NCI-H1436 treated with DMSO at 0.1 percent for 48 hours (cell line): ENCODE measurements at places on chromosomes 11 and 22.

DNA sequence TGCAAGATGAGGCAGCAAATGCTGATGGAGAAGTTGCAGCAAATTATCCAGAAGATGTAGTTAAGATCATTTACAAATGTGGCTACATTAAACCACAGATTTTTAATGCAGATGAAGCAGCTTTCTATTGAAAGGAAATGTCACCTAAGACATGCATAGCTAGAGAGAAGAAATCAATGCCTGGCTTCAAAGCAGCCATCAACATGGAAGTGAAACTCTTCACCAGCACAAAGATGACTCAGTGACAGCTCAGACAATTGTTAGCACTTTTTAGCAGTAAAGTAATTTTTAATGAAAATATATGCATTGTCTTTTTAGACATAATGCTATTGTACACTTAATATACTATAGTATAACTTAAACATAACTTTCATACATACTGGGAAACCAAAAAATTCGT, 71.4 kb downstream of the FANCF start:
- DNase-seq = no peak

DNA sequence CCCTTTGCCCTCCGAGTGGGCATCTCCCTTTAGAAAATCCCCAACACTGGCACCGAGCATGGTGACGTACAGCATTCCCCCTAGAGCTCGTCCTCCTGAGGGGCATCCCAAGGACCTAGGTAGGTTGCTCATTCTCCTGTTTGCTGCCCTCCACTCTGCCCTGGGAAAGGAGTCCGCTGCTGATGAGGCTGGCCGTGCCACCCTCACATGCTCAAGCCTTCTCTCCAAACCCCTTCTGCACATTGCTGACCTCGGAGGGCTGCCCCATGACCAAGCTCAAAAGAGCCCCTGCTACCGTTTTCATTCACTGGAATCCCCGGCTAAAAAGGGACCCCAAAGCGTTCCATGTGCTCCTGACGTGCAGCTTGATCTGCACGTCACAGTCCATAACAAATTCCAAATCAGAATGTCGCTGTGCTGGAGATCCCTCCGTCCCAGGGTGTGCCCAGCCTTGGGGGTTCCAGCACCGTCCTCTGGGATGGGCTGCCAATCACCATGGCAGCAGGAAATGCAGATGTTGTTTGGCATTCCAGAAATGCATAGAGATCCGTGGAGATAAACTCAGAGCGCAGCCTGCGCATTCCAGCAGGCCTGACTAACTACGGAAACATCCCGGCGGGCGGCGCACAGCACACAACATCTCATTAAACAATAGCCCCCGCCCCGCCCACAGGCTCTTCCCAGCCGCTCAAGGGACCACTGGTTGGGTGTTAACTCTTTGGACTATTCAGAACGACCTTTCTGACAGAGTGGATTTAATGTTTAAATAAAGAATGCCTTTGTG, 26.3 kb upstream of the GNB1L start:
- DNase-seq = no peak

GRCh38 chr22:43926349-43926710, 2.7 kb downstream of the PNPLA3 start:
- DNase-seq = no peak

DNA sequence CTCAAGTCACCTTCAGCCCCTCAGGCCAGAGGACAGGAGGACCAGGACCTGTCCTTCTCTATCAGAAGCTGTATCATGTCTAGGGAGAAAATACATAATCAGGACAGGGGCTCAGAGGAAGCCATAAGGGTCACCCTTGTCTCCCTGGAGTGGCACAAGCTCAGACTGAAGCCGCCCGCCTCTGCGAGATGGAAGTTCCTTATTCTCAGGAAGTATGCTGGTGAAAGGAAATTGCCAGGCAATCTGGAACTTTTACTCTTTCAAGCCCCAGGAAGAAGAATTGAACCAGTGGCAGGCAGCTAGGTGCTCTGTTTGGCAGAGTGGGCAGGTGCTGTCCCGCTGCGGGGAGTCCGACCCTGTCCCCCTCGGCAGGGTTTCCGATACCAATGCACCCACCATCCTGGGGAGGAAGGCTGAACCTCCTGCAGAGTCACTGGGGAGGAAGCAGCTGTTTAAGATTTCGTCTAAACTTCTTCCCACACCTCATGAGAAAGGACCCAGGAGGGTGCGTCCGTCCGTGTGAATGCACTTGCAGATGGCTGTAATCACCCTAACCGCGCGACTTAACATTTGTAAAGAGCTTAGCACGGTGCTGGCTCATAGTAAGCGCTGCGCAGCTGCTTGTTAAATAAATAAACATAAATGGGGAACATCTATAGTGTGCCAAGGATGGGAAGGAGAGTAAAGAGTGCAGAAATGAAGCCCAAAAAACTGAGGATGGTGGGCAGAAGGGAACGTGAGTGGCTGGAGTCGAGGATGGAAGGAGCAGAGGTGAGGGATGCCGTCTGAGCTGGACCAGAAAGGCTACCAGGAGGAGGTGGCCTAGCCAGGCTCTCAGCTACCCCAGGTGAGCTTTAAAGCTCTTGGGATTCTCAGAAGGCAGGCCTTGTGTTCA, 5.0 kb upstream of the ANO1 start:
- no peak for DNase-seq

- no peak for DNase-seq
Measured at GRCh38 chr11:134250675-134251074, 2.5 kb downstream of the THYN1 start.

DNA sequence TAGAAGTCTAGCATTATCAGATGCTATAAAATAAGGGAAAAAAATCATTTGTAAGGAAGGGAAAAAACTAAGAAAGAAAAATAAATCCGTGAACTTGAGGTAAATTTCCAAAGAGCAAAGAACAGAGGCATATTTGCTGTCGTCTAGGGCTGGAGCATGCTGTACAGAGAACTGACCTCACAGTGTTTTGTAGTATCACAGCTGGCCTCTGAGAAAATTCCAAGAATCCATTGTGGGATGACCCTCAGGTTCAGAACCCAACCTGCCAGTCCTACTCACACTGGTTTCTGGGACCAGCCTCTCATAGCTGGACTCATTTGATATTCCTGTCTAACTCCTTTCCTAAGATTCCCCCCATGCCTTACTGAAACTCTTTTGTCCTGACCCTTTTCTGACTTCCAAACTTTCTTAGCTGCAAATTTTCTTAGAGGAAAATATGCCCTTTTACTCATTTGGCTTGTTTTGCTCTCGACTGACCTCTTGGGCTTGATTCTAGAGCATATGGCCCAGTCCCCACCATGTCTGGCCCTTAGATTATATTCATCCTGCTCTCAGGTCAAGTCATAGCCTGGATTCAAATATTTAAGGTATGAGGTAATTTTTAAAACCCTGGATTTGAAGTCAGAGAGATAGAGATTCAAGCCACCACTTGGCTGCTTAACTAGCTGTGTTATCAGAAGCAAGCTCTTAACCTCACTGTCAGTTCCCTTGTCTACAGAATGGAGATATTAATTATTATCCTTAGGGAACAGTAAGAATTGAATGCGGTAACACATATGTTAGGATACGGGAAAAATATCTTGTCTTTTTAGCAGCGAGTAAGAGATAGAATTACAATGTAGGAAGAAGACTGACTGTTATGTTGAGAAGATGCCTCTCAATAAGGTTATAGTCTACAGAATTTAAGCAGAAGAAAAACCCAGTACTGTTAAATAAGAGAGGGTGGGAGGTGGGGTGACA, 89.7 kb upstream of the KCNA4 start:
- no peak for DNase-seq

GRCh38 chr11:130103296-130103814, 33.7 kb downstream of the APLP2 start:
- DNase-seq = no peak

- peak; percentile 65 for DNase-seq
Measured at GRCh38 chr11:115939731-115940421, 435.7 kb upstream of the CADM1 start.

DNA sequence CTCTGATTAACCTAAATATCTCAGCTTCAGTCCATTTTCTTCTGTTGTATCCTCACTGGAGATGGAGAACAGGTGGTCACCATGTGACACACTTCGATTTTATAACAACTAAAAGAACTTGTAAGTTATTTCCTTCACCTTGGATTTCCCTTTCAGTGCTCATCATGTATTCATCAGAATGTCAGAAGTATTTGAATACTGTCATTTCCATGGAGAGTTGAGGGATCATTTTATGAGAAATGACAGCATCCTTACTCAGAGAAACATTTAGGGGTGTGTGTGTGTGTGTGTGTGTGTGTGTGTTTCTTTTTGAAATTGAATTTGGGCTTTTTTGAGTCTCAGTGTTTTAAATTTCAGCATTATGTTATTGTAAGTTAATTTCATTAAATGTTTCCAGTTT, 205.8 kb downstream of the ARHGAP42 start:
- no peak for DNase-seq

GRCh38 chr22:40107851-40108378, 69.8 kb upstream of the TNRC6B start:
- no peak for DNase-seq

GRCh38 chr11:104792861-104793260, 105.4 kb downstream of the CASP12 start:
- no peak for DNase-seq

GRCh38 chr11:693415-693831, 1.6 kb downstream of the DEAF1 start:
- no peak for DNase-seq

DNA sequence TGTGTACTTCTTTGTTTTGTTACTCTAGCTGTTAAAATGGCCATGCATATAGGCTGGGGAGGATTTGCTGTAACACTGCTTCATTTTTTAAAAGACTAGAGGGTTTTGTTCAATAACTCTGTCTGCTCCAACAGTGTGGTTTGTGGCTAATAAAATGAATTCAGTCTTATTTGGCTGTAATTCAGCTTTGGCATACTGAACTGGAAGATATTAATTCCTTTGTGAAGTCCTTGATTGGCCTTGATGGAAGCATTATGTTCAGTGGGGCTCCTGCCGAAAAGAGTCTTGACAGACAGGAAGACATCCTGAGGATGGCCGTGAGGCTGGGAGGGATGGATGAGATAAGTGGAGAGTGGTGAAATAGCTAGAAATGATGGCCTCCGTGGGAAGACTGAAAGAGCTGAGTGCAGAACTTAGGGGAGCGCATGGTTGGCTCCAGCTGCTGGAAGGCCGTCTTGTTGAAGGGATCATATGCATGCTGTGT, 44.8 kb upstream of the MYO18B start:
- DNase-seq = no peak

DNA sequence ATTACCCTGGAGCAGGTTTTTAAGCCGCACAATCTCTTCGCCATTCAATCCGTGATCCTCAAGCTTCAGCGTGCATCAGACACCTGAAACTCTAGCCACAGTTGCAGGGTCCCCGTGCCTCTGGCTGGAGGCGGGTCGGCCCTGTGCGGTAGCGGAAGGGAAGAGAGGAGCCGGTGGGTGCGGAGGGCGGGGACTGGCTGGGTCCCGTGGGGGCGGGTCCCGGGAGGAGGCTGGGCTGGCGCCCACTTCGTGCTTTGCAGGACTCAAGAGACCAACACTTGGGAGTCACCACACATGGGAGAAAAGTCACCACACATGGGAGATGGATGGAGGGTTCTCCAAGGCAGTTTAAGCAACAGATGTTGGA, 772 bp downstream of the C22orf15 start:
- DNase-seq = no peak

- DNase-seq = no peak
Measured at GRCh38 chr22:27113641-27114040, 456.3 kb downstream of the MIAT start.

DNA sequence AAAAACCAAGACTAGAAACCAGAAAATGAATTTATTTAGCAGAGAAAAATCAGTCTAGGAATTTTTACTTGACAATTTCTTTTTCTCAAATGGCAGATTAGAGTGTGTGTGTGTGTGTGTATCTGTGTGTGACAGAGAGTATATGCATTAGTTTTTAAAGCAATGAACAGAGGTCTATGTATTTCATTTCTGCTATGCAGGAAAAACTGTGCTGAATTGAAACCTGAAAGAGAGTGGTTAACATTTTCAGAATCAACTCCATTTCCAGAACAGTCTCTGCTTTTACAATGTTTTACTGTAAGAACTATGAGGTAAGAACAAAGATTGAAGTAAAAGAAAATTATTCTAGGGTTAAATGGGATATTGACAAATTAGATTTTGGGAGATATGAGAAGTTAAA, 114.8 kb downstream of the GRM5 start:
- DNase-seq = no peak

GRCh38 chr11:45730014-45730413, 64.6 kb upstream of the CHST1 start:
- DNase-seq = no peak

- DNase-seq = no peak
Measured at GRCh38 chr11:128917144-128917724, 25.4 kb downstream of the TP53AIP1 start.

GRCh38 chr22:41498303-41498835, 29.5 kb downstream of the ACO2 start:
- DNase-seq = no peak

GRCh38 chr11:30314625-30315024, 8.3 kb upstream of the ARL14EP start:
- no peak for DNase-seq

GRCh38 chr11:109507836-109508561, 86.0 kb downstream of the C11orf87 start:
- no peak for DNase-seq

- no peak for DNase-seq
Measured at GRCh38 chr11:33618351-33618710, 82.3 kb downstream of the C11orf91 start.

GRCh38 chr22:49199224-49199623, 628.4 kb downstream of the BRD1 start:
- no peak for DNase-seq

DNA sequence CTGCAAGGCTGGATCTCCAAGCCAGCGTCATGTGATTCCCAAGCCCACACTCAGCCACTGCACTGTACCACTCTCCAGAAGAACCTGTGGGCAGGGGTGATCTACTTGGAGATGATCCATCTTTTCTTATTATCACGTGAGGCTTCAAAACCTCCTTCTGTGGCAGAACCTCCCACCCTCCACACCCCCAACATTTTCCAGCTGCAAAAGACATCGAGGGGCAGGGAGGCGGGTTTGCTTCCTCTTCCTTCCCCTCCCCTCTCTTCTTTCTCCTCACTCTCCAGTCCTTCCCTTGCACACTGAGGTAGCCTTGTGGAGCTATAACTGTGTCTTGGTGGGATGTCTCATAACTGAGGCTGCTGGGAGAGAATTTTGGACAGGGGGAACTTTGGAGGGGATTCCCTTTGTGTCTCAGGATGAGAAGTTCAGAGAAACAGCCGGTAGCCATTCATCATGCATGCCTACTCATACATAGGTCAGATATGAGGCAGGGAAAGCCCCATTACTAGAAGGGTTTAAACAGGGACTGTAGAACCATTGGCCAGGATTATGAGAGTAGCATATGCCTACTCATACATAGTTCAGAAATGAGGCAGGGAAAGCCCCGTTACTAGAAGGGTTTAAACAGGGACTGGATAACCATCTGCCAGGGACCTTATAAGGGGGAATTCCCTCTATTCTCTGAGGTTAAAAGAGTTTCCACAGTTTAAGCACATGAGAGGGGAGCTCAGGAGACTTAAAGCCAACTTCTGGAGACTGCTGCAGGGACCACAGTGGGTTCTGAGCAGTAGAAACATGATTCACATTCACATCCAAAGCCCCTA, 420.7 kb upstream of the CADM1 start:
- DNase-seq = no peak
